ENCODE measurements at places on chromosomes 2 and 18.

- DNase-seq, result no peak
Measured at GRCh38 chr18:62715436-62715758, at the start of gene PHLPP1. TSS of gene PHLPP1 (plus strand) at chr18:62715541. CDS start at chr18:62715684, 143 bp downstream.

DNA sequence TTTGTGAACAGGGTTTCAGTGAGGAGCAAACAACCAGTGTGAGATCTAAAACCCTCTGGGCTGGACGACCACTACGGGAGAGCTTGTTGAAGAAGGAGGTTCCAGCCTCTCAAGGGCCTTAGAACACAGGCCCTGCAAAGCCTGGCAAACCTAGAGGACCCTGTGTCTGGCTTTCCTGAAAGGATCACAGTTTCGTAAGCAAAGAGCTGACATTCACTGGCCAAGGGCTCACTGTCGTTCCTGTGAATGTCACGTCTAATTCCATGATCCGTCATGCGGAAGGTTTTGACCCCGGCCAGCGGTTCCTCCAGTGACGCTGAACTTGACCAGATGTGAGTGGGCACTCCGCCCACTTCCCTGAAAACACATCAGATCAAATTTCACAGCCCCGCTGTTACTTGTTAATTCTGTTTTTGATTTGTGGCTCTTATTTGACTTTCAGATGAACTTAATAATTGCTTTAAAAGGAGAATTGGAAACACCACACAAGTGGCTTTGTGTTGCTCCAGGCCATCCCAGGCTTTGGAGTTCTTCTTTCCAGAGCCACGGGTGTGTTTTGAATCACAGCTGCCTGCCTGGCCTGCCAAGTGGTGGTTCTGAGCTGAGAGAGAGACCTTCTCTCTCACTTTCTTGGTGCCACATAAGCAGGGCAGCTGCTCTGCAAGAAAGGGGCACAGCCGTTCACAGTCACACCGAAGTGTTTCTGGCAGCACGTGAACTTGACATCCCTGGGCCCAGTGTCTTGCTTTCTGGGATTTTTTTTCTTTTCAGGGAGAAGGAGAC lies 308.4 kb downstream of the NDUFA10 start:
- no peak for DNase-seq

- DNase-seq, result no peak
Measured at GRCh38 chr18:27967913-27968824, 208.8 kb downstream of the CDH2 start.

DNA sequence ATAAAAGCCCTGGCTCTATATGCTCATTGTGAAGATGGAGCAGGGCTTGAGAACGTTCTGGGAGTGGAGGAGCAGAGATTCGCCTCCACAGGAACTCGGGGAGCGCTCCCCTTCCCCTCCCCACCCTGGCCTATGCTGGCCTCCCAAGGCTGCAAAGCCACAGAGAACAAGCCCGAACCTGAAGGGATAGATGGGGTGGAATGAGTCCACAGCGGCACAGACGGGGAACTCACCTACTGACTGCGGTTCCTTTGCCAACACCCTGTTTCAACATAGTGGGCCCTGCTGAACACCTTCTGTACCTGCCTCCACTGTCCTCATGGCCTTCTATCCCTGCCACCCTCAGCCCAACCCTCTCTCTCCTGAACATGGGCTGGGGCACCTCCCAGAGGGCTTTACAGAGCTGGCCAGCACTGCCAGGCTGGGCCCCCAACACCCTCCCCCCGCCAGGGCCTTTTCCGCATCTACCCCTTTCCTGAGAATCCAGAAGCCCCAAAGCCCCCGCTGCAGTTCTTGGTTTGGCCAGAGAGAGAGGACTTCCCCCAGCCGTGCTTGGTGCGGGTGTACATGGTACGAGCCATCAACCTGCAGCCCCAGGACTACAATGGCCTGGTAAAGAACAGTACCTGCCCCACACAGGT lies 41.5 kb downstream of the LMAN2L start:
- no peak for DNase-seq

DNA sequence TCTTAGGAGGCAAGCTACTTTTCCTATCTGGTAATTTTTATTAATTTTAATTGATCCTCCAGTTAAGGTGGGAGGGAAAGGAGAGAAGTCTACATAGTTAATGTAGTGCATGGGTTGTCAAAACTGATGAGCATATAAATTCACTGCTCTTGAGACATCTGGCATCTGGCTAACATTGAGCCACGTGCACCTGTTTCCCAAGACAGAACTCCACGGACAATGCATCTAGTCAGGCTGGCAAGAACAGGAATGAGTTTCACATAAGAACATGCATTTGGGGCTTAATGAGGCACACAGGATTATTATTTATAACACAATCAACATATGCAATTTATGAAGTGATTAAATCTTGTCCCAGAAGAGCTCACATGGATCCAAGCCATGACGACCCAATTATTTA lies 16.2 kb upstream of the RAB1A start:
- no peak for DNase-seq

DNA sequence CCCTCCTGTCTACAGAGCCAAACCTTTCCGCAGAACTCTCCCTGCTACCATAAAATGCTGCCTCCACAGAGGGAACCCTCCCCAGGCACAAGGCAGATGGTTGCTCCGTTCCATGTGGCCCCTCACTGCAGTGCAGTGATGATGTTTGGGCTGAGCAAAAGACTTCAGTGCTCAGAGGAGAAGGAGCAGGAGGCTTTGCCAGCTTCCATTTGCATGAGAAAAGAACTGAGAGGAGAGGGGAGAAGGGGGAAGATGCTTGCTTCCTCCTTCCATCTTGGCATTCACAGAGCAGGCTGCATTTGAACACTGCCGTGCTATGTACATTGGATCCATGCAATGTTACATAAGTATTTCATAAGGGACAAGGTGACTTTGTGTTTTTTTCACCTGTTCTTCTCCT lies 46.6 kb upstream of the TMEM200C start:
- DNase-seq, result no peak

- DNase-seq, result no peak
Measured at GRCh38 chr2:229748950-229749349, 34.6 kb upstream of the DNER start.
